ENCODE measurements at places on chromosomes 5 and 9.

- no peak for DNase-seq
Observed at GRCh38 chr5:67799732-67800234, 415.8 kb upstream of the PIK3R1 start.

DNA sequence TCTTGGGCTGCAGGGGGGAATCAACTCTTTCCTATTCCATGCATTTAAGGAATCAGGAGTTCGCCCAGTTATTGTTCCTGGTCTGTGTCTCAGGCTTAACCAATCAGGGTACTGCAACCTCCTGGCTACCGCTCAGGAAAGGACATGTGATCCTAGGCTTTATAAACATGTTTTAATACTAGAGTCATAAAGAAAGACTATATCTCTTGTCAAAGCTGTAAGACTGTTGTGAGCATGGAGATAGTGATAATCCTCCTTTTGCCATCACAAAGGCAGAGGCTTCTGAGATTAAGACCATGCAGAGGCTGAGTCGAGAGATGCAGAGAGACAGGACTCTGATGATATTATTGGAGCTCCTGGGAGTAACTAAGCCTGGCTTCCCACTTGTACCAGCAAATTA, 137.0 kb downstream of the YIPF5 start:
- no peak for DNase-seq

DNA sequence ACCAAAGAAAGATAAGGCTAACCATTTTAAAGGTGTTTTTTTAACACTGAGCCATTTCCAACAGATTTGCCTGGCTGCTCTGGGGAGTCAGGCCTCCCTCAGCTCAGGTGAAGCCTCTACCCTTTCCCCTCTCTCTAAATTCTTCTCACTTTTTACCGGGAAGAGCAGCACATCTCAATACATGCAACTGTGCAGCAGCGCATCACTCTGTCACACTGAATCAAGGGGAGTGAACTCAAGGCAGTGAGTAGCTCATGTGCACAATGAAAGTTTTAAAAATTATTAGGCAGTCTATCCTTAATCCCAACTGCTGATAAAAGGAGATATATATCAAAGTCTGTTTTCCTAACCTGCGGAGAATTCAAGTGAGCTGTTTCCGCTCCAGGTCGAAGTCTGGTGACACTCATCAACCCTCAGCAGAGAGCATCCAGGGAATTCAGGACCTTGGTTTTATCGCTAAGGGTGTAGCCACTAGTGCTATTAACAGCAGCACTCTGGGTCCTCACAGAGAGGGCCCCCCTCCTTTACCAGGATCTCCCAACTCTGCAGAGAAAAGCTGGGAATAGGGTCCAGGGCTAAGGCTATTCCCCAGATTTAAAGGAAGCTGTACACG, 1.0 kb downstream of the CEMIP2 start:
- DNase-seq, result no peak

DNA sequence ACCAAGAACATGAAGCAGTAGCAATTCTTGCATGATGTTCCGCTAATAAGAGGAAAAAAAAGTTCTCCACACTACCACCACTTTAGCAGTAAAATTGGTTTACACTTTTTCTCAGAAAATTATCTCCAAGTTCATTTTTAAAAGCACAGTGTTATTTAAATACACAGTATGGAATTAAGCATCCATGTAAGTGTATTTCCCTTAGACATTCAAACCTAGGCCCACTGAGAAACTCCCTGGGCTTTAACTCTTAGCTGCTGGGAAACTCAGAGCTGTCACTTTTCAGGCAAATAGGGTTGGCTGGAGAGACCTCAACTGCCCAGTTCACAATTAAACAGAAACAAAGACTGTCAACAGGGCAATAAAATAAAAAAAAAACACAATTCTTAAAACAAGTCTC, 2.7 kb downstream of the GNAQ start:
- no peak for DNase-seq

DNA sequence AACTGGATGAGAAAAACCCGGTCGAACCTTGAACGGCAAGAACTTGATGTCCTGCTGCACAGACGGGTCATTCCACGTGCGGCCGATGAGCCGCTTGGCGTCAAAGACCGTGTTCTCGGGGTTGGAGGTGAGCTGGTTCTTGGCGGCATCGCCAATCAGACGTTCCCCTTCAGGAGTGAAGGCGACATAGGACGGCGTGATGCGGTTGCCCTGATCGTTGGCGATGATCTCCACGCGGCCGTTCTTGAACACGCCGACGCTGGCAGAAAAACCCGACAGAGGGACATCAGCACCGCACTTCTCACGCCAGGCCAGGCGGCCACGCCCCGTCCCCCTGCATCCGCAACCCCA, 519 bp downstream of the HSPA5 start:
- peak; percentile 22 for DNase-seq

DNA sequence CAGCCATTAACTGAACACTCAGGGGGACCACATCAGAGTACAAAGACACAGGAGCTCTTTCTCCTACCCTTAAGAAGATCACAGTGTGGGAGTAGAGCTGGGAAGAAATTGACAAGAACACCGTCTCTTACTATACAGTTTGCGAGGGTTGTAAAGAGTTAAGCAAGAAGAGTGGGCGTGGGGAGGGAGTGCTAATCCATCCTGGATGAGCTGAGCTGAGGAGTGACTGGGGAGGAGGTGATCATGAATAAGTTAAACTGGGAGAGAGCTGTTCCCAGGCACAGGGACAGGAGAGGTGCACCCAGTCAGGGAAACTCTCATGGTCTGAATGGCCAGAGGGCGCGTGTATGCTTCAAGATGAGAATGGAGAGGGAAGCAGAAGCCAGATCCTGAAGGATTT, 17.2 kb downstream of the TAF1L start:
- DNase-seq, result no peak

DNA sequence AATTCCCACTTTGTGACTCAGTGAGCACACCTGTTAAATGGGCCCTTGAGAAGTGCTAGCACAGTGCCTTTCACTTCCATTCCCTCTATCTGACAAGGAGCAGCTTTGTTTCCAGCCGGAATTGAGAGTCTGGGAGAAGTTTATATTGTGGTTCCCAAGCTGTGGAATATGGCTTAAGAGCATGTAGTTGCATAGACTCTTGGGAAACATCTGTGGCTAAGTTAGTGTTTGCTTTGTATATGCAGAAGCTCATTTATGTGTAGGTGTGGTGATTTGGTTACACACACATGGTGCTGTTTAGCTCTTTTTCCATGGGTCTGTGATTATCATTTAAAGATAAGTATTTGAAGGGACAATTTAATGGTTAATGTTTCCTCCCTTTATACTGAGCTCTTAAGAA, 110.5 kb upstream of the HMHB1 start:
- no peak for DNase-seq

GRCh38 chr5:119629339-119629738, at the start of gene FAM170A:
TSS of gene FAM170A (plus strand) at chr5:119629558. CDS start at chr5:119629769, 211 bp downstream.
- DNase-seq, result no peak

- no peak for DNase-seq
Observed at GRCh38 chr9:135857371-135857786, 50.0 kb downstream of the CAMSAP1 start.

GRCh38 chr9:5624655-5625054, 4.3 kb upstream of the RIC1 start:
- DNase-seq, result no peak

- DNase-seq, result no peak
Observed at GRCh38 chr5:53126521-53126920, 17.0 kb upstream of the MOCS2 start.

DNA sequence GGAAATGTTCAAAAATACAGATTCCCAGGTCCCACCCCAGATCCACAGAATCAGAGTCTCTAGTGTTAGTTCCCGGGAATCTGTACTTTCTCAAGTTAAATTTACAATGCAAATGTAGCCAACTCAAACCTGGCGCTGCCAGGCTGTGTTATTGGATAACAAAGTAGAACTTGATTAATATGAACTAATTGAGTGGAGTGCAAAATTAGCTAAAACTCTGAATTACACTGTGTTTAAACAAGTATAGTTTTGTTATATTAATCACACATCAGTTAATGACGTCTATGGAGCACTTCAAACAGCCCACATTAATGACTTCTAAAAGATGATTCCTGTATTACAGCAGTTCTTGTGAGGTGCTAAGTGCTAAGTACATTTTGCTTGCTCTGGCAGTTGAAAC, 32.4 kb upstream of the CYFIP2 start:
- no peak for DNase-seq

DNA sequence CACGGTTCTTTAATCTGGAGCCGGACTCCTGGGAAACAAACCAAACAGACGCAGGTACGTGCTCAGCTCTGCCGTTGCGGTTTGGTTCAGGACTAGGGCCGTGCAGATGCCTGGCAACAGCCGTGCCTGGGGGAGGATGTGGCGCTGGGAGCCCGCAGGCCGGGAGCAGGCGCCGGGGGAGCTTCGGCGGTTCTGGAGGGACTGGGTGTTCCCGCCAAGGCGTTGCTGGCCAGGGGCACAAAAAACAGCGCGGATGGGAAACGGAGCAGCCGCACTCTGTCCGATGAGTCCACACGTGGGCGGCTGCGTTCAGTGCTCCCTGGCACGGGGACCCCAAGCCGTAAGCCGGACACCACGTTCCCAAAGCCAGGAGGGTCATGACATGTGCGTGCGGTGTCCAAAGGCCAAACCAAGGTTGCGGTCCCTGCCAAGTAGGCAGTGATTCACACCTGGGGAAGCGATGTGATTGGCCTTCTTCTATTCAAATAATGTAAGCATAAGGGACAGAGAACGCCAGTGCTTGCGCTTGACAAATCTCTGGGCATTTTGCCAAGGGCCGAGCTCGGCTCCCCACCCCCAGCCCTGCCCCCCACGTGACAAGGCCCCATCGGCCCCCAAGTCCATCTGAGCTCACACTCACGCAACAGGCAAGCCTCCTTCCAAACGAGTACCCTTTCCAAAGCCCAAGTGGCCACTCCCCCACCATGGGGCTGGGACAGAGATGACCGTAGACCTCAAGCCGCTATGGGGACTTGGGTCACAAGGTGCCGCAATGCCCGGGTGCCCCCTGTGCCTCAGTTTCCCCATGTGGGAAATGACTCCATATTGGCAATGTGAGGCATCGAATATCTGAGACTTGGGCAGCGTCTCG, 49.7 kb upstream of the NKD2 start:
- no peak for DNase-seq

- no peak for DNase-seq
Observed at GRCh38 chr5:109041317-109041716, 293.6 kb downstream of the FER start.

DNA sequence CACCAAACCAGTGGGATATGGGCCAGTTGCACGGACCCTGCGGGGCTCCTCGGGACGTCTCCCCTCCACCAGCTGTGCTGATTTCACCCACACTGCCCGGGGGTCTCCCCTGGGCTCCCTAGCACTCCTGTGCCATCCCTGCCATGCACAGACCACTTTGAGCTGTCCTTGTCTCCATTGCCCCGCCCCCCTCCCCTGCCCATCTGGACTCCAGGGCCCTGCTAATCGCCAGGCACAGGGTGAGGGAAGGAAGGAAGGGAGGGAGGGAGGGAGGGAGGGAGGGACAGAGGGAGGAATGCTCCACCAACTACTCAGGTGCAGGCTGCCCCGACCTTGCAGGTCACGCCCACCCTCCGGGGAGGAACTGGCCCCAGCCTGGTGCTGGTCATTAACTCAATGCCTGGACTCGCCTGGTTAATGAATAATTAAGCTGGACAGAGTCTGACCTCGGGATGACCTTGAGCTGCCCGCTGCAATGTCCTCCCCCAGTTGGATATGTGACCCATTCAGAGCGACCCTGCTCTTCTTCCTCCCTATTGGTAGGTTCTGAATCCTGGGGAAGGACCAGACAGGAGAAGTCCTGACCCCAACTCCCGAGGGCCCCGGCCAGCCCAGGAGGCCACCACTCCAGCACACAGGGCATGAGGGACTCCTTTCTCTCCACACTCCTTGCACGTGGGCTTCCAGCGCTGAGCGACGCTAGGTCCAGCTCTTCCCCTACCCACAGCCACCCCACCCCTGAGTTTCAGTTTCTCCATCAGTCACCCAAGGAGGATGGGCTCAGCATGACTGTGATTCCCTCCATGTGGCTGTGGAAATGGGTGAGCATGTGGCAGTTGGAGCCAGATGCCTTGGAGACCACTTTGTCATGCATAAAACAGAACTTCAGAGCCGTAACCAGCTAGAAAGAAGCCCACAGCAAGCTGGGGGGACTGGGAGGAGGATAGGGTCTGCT, 62.1 kb downstream of the C9orf50 start:
- no peak for DNase-seq

- DNase-seq, result no peak
Observed at GRCh38 chr9:108142504-108143201, 653.1 kb upstream of the KLF4 start.

DNA sequence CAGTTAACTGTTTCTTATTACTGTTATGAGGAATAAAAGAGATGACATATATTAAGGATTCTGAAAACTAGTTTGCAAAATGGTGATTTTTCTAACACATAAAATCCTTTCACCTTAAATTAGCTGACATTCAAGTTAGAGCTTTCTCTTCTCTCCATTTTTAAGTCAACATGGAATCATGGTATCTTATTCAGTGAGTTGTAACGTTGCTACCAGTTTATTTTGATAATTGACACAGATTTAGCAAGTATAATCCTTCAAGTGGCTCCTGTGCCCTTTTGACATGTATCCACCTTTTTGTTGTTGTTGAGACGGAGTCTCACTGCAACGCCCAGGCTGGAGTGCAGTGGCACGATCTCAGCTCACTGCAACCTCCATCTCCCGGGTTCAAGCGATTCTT, 58.5 kb downstream of the CSNK1A1 start:
- no peak for DNase-seq

- no peak for DNase-seq
Observed at GRCh38 chr9:106675780-106676179, 187.2 kb upstream of the ZNF462 start.

DNA sequence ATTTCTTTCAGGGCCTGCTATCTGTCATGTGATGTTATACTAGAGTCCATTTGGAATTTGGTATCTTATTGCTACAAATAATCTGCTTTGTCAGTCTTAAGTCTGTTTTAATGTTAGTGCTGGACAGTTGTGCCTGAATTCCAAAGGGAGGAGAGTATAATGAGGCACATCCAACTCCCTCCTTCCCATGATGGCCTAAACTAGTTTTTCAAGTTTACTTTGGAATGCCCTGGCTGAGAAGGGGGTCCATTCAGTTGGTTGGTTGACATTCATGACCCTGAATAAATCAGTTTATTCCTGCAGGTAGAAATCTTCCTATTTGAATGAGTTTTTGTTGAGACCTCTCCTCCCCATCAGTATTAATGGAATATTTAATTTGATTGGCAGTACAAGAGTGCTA, 9.4 kb upstream of the LRRTM2 start:
- DNase-seq, result no peak

DNA sequence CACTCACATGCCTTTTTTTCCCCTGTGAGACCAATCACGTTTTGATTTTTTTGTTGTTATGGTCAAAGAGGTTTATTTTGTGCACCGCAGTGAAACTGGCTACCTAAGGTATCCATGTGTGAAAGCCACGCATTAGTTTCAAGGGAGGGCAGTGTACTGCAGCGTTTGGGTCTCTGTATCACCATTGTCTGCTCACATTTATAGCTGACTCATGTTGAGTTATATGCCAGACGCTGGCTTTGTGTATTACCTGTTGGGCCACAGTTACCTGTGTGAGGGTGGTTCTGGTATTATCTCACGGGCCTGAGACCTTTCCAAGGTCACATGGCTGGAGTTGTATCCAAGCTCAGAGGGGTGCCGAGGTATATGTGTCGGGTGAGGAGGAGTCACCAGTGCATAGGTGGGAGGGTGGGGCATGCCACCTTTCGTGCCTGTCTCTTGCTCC, 75.8 kb downstream of the ARHGAP26 start:
- DNase-seq, result no peak
